ENCODE measurements at places on chromosomes 7 and 10. TPM values are rescaled to one million over a fixed set of nuclear protein-coding genes. Genes with fewer than 3 reads are reported as not detected.

GRCh38 chr10:70939441-70940003, 51.2 kb upstream of the PCBD1 start:
- no peak for DNase-seq

DNA sequence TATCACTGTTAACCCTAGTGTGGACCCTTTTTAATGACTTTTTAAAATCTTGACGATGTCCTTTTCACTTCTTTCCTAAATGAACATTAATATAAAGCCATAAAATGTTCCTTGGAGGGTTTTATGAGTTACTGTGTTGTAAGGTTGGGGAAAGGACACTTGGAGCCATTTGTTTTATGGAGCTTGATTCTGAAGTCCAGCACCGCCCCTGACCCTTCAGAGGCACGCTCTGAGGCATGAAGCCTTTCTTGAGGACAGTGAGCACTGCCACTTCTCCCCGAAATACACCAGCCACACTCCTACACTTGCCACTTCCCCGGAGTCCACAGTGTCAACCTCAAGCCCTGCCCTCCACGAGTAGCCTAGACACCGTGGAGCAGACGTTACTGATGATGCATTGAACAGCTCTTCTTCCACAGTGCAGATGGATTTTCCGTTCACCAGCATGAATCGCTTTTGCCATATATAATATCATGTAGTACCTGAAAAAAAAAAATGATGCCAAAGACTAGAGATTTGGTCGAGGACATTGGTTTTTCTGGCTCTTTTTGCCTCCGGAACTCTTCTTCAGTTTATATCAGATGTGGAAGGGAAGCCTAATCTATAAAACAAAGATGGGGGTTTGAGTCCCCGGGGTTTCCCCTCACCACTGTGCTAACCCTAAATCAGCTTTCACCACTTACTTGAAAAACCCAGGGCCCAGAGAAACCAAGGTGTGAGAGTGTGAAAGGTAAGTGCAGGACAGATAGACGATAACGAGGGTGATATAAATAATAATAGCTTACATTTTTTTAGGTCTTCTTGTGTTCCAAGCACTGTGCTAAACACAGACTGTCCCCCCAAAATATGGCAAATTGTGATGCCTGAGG, 652.6 kb upstream of the GALNT17 start:
- DNase-seq = no peak

ANKRD61 gene
- total RNA-seq = not detected

GJD4 gene
- not detected for total RNA-seq

- no peak for DNase-seq
Measured at GRCh38 chr7:137306748-137307147, 36.8 kb downstream of the PTN start.

DNA sequence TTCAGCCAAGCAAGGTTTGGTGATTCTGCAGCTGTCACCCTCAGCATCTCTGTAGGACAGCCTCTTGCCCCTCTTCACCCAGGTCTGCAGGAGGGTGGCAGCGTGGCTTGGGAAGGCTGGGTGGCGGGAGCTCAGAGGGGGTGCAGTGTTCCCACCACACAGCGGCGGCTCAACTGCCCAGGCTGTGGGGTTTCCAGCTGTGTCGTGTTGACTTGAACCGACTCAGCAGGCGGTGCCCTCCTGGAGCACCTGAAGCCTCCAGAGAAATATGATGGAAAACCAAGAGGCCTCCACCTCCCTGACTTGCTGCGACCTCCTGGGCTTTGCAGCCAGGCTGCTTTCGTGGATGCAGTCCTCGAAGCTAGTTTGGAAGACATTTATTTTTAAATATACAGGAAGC, 68.0 kb upstream of the KLF6 start:
- DNase-seq = no peak

DNA sequence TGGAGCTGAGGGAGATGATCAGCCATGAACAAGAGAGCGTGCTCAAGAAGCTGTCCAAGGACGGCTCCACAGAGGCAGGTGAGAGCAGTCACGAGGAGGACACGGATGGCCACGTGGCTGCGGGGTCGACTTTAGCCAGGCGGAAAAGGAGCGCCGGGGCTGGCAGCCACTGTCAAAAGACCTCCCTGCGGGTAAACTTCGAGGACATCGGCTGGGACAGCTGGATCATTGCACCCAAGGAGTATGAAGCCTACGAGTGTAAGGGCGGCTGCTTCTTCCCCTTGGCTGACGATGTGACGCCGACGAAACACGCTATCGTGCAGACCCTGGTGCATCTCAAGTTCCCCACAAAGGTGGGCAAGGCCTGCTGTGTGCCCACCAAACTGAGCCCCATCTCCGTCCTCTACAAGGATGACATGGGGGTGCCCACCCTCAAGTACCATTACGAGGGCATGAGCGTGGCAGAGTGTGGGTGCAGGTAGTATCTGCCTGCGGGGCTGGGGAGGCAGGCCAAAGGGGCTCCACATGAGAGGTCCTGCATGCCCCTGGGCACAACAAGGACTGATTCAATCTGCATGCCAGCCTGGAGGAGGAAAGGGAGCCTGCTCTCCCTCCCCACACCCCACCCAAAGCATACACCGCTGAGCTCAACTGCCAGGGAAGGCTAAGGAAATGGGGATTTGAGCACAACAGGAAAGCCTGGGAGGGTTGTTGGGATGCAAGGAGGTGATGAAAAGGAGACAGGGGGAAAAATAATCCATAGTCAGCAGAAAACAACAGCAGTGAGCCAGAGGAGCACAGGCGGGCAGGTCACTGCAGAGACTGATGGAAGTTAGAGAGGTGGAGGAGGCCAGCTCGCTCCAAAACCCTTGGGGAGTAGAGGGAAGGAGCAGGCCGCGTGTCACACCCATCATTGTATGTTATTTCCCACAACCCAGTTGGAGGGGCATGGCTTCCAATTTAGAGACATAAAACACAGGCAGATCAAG, 3.3 kb downstream of the GDF2 start:
- no peak for DNase-seq

GRCh38 chr10:79084012-79084971, 15.5 kb downstream of the ZMIZ1 start:
- DNase-seq = peak; percentile 89

DNA sequence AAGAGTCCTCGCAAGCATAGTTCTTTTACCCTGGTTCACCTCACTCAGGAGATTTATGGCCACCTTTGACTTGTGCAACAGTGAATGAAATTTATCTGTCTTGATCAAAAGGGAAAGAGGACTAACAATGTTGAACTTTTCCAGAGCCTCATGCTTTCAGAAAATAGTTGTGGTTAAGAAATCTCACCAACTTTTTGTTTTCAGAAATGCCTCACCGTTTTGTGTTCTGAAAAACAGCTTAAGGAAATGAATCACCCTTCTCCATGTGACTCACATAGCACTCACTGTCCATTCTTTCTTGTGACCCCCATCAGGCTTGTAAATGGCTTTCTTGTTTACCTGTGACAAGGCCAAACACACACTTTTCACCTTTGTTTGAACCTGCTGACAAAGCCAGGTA, 148.6 kb upstream of the FAM3C start:
- DNase-seq = no peak

GPR15LG gene
- total RNA-seq = not detected

DNA sequence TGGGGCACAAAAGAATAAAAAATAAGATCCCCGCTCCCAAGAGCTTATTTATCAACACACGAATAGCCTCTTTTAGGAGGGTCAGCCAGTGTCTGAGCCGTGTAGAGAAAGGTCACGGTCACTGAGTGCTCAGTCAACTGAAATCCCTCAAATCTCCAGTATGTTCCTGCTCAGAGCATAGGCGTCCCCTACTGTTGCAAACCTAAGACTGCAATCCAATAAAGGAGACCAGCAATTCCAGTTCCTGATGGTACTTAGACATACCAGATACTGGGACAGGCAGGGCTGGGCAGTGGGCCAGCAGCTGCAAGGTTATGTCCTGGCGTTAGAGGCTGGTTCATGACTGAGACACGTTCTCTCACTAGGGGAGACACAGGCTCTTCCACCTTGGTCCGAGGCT, 93.6 kb downstream of the CACNB2 start:
- peak; percentile 87 for DNase-seq

DNA sequence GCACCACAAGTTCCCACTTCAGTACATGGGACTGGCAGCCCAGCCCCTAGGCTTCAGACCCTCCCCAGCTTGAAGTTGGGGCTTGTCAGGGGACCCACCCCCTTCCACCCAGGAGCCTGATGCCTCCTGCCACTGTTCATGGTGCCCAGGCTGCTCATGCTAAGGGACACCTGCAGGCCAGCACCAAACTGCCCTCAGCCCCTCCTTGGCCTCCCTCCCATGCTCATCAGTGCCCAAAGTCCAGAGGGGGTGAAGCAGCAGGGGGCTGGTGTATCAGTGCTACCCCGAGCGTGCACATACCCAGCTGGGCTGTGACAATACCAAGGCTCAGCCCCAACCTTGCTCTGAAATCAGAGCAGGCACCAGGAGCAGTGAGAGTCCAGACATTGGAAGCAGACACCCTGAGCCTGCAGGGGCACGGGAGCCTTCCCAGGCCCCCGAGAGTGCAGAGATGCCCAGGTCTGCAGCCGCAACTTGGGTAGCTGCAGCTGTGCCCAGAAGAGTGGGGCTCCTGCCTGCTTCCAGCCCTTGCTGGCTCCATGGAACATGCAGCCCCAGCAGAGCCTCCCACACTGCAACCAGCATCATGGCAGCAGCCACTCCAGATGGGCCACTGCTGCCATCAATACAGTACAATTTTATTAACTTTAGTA, 79.0 kb downstream of the MTERF1 start:
- DNase-seq = no peak

- DNase-seq = no peak
Measured at GRCh38 chr7:148939128-148939755, 55.2 kb upstream of the EZH2 start.

DNA sequence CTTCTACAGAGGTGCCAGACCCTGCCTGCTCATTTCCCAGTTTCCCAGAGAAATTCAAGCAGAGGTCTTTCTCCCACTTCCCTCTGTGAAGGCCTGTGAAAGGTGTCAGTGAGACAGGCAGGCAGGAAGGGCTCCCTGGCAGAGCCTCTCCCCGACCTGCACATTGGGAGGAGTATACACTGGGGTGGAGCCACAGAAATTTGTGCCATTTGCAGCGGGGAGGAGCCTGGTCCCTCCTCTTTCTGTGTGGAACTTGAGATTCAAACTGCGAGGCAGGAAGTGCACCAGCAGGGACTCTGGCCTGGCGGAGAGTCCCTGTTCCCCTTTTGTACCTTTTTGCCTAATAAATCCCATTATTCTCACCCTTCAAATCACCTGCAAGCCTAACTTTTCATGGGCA, 54.6 kb upstream of the OPN4 start:
- no peak for DNase-seq

DNA sequence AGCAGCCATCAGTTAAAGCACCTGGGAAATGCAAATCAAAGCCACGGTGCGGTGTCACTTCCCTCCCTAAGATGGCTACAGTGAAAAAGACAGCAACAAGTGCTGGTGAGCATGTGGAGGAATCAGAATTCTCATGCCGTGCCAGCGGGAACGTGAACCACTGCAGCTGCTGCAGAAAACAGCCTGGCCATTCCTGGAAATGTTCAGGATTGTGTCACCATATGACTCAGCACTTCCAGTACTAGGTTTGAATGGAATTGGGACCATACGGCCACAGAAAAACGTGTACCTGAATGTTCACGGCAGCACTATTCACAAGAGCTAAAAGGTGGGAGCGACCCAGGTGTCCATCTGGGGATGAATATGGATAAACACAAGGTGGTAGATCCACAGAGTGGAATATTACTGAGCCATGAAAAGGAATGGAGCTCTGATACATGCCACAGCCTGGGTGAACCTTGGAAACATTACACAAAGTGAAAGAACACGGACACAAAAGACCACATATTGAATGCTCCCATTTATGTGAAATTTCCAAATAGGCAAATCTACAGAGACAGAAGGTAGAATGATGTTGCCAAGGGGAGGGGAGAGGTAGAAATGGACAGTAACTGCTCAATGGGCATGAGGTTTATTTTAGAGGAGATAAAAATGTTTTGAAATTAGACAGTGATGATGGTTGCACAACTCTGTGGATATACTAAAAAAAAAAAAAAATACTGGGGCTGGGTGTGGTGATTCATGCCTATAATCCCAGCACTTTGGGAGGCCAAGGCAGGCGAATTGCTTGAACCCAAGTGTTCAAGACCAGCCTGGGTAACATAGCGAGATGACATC, 61.6 kb downstream of the MICALL2 start:
- DNase-seq = no peak
